ENCODE measurements at places on chromosomes 1 and 21. TPM values are rescaled to one million over a fixed set of nuclear protein-coding genes. Genes with fewer than 3 reads are reported as not detected.

The EPS8L3 gene
- 68.6 TPM for total RNA-seq

The FAM151A gene
- total RNA-seq, result not detected

The SLC6A17 gene
- total RNA-seq, result 0.24 TPM

The C8B gene
- total RNA-seq, result not detected

The LCE1D gene
- not detected for total RNA-seq

DNA sequence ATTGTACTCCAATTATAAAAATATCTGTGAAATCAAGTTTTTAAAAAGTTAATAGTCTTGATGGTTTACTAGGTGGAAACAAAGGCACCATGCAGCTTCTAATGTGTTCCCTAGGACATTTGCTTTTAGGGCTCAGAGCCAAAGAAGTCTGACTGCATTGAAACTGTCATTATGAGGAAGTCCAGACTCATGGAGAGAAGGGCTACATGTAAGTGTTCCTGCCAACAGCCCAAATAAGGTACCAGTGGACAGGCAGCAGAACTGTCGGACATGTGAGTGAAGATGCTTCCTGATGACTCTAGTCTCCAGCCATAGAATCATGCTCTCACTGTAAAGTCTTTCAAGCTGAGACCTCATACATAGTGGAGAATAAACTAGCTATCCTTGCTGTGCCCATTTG is 287.6 kb downstream of the AKT3 start:
- no peaks in the 10 kb centered on the region for H3K4me1 ChIP-seq
- H3K27me3 ChIP-seq, result no peaks in the 10 kb centered on the region
- no peak overlapping the region for H3K4me3 ChIP-seq
- no peak overlapping the region for H3K27ac ChIP-seq

DNA sequence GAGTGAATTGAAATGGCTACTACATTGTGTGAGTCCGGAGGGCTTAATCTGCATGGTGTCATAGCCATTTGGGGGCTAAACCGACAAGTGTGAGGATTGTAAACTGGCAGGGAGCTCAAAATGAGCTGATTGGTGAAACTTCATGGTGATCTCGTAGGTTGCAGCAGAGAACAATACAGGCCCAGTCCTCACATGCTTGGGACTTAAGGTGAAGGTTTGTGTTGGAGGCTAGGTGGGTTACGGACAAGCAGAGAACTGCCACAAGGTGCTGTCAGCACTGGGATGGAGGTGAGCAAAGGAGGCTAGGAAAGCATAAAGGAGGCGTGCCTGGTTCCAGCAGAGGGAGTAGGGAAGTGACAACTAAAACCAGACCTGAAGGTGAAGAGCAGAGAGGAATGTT is 9.4 kb downstream of the PGM1 start:
- H3K27ac ChIP-seq, result no peak overlapping the region
- no peak for DNase-seq
- H3K36me3 ChIP-seq, result no peaks in the 10 kb centered on the region
- H3K27me3 ChIP-seq, result no peaks in the 10 kb centered on the region

DNA sequence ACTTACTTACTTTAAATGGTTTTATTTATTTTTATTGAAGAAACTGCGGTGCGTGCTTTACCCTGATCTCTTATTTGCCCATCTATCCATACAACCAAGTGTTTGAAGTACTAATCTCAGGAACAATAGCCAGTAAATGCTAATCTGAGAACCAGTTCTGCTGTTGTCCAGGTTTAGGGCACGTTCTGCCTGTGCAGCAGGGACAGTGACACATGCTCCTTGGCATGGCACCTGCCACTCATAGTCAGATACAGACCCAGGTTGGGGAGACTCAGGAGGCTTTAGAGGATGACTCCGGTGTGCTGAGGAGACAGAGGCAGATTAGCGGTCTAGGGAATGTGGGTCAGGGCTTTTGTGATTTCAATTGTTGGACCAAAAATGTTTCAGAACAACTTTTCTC is 83.6 kb downstream of the NRIP1 start:
- no peaks in the 10 kb centered on the region for H3K27me3 ChIP-seq
- DNase-seq, result no peak
- H3K4me1 ChIP-seq, result peaks cover 15% of the 10 kb centered on the region
- no peak overlapping the region for H3K27ac ChIP-seq
- H3K4me3 ChIP-seq, result no peak overlapping the region
- peaks cover 11% of the 10 kb centered on the region for H3K36me3 ChIP-seq

- no peaks in the 10 kb centered on the region for H3K27me3 ChIP-seq
- no peak overlapping the region for H3K27ac ChIP-seq
- H3K36me3 ChIP-seq, result peaks cover 6% of the 10 kb centered on the region
- H3K4me3 ChIP-seq, result no peak overlapping the region
- DNase-seq, result no peak
- H3K4me1 ChIP-seq, result peaks cover 26% of the 10 kb centered on the region
Measured at GRCh38 chr1:86505564-86505902, 36.8 kb downstream of the CLCA1 start.

- H3K36me3 ChIP-seq, result no peaks in the 10 kb centered on the region
- H3K4me1 ChIP-seq, result peaks cover 8% of the 10 kb centered on the region
- H3K27me3 ChIP-seq, result no peaks in the 10 kb centered on the region
Measured at GRCh38 chr1:212166244-212166643, 119.0 kb upstream of the PPP2R5A start.

GRCh38 chr1:182249201-182249676 is 142.4 kb downstream of the GLUL start:
- no peak overlapping the region for H3K4me3 ChIP-seq
- no peak overlapping the region for H3K27ac ChIP-seq
- no peaks in the 10 kb centered on the region for H3K36me3 ChIP-seq
- no peaks in the 10 kb centered on the region for H3K27me3 ChIP-seq

DNA sequence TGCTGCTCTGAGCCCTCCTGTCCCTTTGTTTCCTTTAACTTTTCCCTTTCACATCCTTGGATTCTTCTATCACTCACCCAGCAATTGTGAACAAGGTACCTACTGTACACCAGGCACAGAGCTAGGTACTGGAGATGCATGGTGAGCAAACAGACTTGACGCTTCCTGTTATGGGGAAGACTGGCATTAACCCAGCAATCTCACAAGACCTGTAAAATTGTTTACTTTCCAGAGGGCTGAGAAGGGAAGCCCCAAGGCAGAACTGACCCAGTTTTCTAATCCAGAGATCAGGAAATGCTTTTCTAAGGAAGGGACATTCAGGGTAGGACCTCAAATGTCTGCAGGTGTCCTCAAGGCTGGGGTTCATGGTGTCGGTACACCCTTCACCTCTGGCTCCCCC is 171.6 kb upstream of the KAZN start:
- H3K4me3 ChIP-seq, result no peak overlapping the region
- no peaks in the 10 kb centered on the region for H3K4me1 ChIP-seq
- no peaks in the 10 kb centered on the region for H3K27me3 ChIP-seq
- no peaks in the 10 kb centered on the region for H3K36me3 ChIP-seq
- no peak for DNase-seq

DNA sequence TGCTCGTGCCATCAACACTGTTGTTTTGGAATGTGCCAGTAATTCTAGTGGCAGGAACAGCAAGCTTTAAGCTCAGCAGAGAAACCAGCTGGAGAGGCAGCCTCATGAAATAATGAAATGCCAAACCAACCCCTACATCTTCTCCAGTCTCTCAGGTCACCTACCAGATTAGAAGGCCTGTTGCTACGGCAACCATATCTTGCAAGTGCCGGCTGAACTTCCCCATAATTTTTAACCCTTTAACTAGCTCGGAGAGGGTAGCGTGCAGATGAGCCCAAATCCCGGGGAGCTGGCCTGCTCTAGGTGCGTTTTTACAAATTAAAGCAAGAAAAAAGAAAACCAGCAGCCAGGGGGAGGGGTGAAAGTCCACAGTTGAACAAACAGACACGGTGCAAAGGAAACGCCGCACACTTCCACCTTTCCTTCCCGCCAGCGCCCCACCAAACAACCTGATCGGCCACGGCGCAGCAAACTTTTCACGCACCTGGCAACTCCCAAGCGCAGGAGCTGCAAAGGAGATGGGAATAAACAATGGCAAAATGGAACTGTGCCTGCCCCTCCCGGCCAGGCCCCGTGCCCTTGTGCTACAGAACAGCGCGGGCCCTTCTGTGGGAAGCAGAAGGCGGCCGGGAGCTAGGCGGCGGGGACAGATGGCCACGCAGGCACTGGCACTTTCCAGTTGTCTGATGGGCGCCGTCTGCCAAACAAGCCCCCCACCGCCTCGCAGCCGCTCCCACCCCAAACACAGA is 50.1 kb downstream of the SSBP3 start:
- H3K4me1 ChIP-seq, result no peaks in the 10 kb centered on the region
- no peak overlapping the region for H3K4me3 ChIP-seq
- H3K36me3 ChIP-seq, result no peaks in the 10 kb centered on the region
- H3K27me3 ChIP-seq, result no peaks in the 10 kb centered on the region
- DNase-seq, result no peak

GRCh38 chr1:50704126-50704525 is 255.9 kb downstream of the FAF1 start:
- H3K27ac ChIP-seq, result no peak overlapping the region
- H3K36me3 ChIP-seq, result peaks cover 5% of the 10 kb centered on the region
- peak; percentile 43 for DNase-seq

GRCh38 chr1:74689621-74690363 is 16.2 kb upstream of the ERICH3 start:
- H3K27me3 ChIP-seq, result no peaks in the 10 kb centered on the region
- peak; percentile 61 for DNase-seq
- no peak overlapping the region for H3K4me3 ChIP-seq
- peaks cover 11% of the 10 kb centered on the region for H3K4me1 ChIP-seq
- H3K27ac ChIP-seq, result peak overlapping the region; percentile 34

GRCh38 chr1:170247751-170248521 is 102.2 kb downstream of the NTMT2 start:
- H3K27me3 ChIP-seq, result no peaks in the 10 kb centered on the region
- no peak for DNase-seq
- H3K27ac ChIP-seq, result no peak overlapping the region
- H3K4me3 ChIP-seq, result no peak overlapping the region
- no peaks in the 10 kb centered on the region for H3K36me3 ChIP-seq
